ENCODE measurements at places on chromosomes 6 and 20. TPM values are rescaled to one million over a fixed set of nuclear protein-coding genes. Genes with fewer than 3 reads are reported as not detected.

The FAM83C gene
- total RNA-seq, result not detected

The MPIG6B gene
- total RNA-seq, result not detected

The CALHM5 gene
- 0.49 TPM for total RNA-seq

The EYA4 gene
- total RNA-seq, result 1.5 TPM

The PRICKLE4 gene
- 1.3 TPM for total RNA-seq

The OARD1 gene
- 7.3 TPM for total RNA-seq

The CCR6 gene
- not detected for total RNA-seq

The DSP gene
- total RNA-seq, result 74.0 TPM

The DDO gene
- 0.25 TPM for total RNA-seq

The CAGE1 gene
- total RNA-seq, result not detected

All from mesangial cell (primary cell).